ENCODE measurements at places on chromosomes 5 and 9. TPM values are rescaled to one million over a fixed set of nuclear protein-coding genes. Genes with fewer than 3 reads are reported as not detected.

DNA sequence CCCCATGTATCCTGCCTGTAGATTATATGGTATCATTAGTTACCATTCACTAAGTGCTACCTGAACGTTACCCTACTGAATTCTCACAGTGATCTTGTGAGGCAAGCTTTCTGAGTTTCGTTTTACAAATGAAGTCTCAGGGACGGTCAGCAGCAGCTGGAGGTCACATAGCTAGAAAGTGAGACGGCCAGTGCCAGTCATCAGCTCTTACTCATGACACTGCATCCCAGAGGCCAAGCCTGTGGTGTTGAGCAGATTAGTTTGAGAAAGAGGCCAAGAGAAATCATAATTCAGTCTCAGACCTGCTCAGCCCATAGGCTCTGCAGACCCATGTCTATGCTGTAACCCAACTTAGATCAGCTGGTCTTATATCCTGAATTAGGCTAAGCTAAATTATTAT, 95.7 kb upstream of the EGFLAM start:
- no peak for DNase-seq

The ACOT12 gene
- polyA plus RNA-seq: 1.4 TPM

The DRD1 gene
- polyA plus RNA-seq: not detected

- no peak for DNase-seq
Observed at GRCh38 chr9:111074395-111074794, 36.1 kb upstream of the LPAR1 start.

The MEIKIN gene
- not detected for polyA plus RNA-seq
